ENCODE measurements at places on chromosomes 11 and 22.

DNA sequence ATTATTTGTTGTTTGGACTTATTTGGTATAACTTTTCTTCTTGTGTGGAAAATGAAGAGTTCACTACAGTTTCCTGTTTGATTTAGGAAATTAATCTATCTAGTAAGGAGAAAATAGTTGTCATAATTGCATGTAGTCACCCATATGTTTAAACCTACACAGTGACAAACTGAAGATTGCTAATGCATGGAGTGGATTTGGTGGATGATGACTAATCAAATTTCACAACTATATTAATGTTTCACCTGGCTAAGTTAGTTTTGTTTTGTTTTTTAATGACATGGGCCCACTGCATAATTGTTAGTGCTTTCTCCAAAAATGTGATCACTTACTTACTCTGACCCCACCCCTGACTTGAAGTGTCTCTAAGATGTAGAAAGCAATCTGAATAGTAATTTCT, 170.6 kb downstream of the DYNC2H1 start:
- DNase-seq, result no peak

- no peak for DNase-seq
Measured at GRCh38 chr22:23196165-23196564, 15.9 kb downstream of the BCR start.

DNA sequence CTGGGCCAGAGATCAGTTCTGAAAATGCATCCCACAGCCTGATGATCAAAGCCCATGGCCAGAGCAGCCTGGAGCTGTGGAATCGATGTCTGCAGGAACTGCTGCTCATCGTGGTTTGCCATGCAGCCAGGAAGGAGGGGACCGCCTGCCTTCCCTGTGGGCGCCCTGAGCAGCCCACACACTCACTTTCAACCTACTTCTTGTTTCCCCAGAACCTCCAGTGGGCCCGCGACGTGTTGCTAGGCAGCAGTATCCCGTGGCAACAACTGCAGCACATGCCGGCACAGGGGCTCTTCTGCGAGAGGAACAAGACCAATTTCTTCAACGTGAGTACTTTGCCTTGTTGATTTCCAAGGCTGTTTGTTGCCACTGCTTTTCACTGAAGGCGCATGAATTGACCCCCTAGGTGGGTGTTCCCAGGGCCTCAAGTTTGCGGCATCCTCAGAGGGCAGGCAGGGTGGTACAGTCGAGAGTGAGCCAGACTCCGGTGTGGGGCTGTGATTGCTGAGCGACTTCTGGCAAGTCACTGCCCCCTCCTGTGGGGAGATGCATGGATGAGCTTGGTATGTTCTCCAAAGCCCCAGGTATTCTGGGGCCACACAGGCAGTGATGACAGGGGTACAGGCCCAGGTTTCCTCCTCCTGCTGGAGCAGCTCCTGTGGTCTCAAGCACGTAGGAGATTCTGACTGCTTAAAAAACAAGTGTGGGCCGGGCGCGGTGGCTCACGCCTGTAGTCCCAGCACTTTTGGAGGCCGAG, 47.0 kb upstream of the SUSD2 start:
- peak; percentile 67 for DNase-seq

DNA sequence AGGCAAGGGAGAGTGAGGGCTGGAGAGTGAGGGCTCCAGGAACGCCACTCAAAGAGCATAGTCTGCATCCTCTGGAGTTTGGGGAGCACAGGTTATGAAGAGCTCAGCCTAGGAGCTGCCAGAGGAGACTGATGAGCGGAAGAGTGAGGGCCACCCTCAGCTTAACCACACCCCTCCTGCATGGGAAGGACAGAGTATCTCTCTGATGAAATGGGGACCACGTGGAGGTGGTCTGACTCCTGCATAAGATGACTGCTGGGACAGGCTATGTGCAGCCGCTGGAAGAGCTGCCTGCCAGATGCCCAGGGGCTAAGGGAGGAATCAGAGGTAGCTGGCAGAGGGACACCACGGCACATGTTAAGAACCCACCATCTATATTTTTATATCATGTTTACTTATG, 162.9 kb upstream of the POU2AF2 start:
- DNase-seq, result no peak

DNA sequence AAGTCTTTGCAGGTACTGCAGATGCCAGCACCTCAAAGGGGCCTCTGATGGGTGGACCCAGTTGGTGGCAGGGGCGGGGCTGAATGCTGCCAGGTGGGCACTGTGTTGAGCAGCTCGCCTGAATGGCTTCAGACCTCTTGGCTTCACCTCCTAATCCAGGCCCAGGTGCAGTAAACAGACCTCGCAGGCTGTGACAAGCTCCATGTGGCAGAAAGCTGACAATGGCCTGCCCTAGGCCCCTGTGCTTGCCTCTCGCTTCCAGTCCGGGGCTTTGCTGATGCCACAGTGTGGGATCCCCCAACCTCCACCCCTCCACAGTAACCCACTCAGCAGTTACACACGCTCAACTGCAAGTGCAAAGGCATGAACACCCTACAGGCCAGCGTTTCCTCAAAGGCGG, 9.4 kb downstream of the IGLL1 start:
- DNase-seq, result no peak

DNA sequence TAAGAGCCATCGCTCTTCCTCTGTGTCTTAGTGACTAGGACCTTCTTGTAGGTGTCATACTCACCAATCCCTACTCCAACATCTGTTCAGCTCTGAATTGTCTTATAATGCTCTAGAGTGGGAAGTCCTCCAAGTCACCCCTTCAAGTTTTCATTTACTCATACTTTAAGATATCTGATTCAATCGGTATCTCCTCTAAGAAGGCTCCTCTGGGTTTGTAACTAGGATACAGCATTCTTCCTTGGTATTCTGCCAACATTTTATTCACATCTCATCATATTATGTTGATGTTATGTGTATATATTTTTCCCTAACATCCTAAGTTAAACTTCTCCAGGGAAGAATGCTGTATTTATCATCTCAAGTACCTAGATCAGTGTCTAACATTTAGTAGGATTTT, 662.1 kb downstream of the NTM start:
- DNase-seq, result no peak

DNA sequence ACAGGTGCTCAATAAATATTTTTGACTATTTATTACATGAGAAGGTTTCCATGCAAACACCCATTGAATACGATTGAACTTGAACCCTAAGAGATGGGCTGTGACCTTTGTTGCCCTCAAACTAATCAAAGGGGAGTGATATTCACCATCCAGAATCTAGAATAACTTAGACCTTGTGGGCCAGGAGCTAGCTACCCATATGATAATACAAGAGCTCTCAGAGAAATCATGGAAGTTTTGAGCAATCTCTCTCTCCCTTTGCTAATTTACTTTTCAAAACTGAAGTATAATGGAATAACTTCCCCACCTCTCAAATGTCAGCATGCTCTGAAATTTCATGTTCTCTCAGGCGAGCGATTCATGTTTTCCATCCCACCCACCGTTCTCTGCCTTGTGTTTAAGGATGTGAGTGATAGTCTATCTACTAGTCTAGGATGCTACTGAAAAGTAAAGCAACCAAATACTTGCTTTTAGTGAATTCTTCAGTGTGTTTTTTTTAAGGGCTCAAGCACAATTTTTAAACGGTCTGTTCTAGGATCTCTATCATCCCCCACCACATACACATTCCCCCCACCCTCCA, 33.3 kb downstream of the BARX2 start:
- no peak for DNase-seq

- no peak for DNase-seq
Measured at GRCh38 chr11:92225568-92226330, 1.1 kb downstream of the FAT3 start.

GRCh38 chr11:134132808-134133207, 63.9 kb downstream of the JAM3 start:
- DNase-seq, result no peak

DNA sequence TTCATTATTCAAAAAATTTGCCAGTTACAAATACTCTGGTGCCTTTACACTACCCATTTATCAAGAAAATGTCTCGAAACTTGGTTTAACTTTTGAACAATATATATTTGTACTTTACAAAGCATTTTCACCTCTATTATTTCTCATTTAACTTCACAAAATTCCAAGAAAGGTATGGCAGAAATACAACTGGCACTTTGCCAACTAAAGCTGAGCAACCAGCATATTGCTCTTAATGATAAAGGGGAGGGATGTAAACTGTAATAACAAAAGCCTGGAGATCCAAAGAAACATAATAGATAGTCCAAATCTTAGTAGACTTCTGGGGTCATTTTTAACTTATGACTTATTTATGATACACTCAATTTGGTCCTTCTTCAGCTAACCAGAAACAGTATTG, 7.7 kb downstream of the PITPNB start:
- no peak for DNase-seq

GRCh38 chr11:19013181-19013857, 47.2 kb downstream of the MRGPRX2 start:
- DNase-seq, result no peak

GRCh38 chr11:117818041-117818873, 6.3 kb downstream of the FXYD2 start:
- DNase-seq, result no peak

GRCh38 chr22:27692243-27692642, 109.3 kb downstream of the MN1 start:
- DNase-seq, result no peak

- DNase-seq, result no peak
Measured at GRCh38 chr22:29072193-29072978, 449 bp upstream of the KREMEN1 start.

GRCh38 chr22:41320416-41321240, 19.3 kb downstream of the ZC3H7B start:
- DNase-seq, result no peak

DNA sequence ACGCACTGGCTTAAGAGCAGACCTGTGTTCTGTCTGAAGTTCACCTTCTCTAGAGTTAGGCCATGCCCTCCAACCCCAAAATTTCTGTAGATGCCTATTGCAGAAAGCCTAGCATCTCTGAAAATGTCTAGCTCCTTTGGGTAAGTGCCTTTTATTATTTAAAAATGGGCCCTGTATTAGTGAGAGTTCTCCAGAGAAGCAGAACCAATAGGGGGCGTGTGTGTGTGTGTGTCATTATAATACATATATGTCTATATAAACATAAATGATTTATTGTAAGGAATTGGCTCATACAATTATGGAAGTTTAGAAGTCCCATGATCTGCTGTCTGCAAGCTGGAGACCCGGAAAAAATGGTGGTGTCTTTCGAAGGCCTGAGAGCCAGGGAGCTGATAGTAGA, 144.7 kb downstream of the TTC17 start:
- no peak for DNase-seq

- no peak for DNase-seq
Measured at GRCh38 chr11:110435780-110436717, 6.3 kb downstream of the FDX1 start.

- no peak for DNase-seq
Measured at GRCh38 chr11:114080769-114081168, 21.3 kb downstream of the ZBTB16 start.

DNA sequence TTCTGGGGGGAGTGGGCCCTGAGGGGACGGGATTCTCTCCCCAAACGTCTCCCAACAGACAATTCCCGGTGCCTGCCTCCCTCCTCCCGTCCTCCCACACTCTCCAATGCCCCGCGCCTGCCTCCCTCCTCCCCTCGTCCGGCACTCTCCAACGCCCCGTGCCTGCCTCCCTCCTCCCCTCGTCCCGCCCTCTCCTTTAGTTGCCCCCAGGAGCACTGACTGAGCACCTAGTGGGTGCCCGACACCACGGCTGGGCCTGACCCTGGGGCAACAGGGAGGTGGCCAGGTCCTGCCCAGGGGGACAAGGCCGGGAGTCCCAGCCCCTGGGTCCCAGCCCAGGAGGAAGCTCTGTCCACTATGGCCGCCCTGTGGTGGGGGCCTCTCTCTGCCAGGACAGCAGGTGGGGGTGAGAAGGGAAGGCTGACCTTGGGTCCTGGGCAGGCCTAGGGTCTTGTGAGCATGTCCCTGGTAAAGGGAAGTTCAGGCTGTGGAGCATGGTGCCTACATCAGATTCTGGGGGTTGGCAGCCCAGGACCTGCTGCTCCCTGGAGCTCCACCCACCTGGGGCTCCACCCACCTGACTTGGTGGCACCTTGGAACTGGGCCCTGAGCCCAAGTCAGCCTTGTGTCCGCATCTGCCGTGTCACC, 942.3 kb downstream of the BRD1 start:
- DNase-seq, result no peak

DNA sequence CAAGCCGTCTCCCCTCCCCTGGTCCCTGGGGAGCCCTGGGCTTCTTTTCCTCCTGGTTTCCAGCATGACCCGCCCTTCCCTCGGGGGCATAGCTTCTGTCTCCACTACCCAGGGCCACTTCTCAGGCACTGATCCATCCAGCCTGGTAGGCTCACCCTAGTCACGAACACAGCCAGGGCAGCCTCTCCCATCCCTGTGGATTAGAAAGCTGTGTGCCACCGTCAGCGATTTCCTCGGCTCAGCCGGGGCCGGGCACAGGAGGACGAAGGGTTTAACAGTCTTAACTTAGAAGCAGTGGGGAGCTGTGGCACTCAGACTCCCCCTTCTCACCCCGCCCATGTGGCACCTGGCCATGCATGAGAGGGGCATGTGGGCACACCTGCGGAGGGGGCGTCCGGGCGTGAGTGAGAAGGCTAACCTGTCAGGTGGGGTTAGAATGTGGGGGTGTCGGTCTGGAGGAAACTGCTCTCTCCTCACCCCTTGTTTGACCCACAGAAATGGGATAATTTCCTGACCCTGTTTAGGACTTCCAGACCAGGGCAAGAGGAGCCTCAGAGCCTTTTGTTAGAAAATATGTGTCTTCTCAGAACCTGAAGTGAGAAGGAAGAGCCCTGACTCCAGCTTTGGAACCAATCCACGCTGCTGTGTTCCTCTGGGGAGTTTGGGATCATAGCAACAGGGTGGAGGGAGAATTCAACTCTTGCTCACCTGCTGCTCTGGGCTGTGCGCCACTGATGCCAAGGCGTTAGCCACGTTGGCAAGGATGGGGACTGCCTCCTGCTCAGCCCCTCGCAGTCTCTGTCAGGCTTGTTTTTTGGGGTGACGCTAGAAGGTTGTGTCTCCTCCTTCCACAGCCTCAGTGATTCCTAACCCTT, 14.6 kb downstream of the GLB1L2 start:
- no peak for DNase-seq

GRCh38 chr11:130391711-130392110, 36.7 kb downstream of the ADAMTS8 start:
- DNase-seq, result no peak

DNA sequence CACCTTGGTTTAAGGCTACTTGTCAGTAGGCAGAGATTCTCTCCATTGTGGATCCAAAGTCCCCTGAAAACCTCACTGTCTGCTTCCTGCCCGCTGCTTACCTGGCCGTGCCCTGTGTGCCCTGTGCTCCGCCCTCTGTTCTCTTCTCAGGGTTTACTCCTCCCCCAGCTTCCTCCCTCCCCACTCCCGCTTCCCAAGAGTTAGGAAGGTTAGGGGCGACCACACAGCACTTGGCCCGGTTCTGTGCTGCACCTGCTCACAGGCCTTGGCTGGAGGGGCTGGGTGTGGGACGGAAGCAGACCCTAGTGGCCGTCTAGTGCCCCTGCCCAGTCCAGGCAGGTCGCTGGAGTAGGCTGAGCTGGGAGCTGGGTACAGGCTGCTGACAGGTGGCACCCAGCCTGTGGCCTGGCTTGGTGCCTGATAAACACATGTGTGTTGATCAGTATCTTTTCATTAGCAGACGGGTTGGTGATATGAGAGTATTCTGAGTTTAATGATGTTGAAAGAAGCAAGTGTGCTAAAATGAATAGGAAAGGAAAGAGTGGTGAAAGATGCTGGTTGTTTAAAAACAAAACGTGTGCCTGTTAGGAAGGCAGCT, 40.5 kb downstream of the GRAMD4 start:
- DNase-seq, result no peak
